HTR-8/SVneo (cell line): ENCODE measurements at places on chromosomes 7 and 10.
A peak's percentile ranks its signal among the peaks of the same experiment; 100 is the strongest.

- no peak for DNase-seq
These were observed 710.1 kb upstream of the KCND2 start for GRCh38 chr7:119562839-119563238.

DNA sequence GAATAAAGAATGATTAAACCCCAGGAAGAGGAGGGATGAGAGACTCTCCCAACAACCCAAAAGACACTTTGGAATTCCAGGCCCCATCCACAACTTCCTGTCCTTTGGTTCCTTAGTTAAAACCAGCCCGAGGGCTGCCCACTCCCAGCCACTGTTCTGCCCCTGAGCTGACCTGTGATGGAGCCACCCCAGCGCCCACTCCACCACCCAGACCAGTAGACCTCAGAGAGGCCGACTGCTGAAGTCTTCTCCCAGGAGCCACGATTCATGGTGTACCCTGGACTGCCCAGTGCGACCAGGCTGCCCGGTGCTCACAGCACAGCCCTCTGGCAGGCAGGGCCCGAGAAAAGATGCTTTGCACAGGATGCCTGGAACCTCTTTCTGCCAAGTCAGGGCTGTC, 6.7 kb downstream of the VSTM4 start:
- no peak for DNase-seq

DNA sequence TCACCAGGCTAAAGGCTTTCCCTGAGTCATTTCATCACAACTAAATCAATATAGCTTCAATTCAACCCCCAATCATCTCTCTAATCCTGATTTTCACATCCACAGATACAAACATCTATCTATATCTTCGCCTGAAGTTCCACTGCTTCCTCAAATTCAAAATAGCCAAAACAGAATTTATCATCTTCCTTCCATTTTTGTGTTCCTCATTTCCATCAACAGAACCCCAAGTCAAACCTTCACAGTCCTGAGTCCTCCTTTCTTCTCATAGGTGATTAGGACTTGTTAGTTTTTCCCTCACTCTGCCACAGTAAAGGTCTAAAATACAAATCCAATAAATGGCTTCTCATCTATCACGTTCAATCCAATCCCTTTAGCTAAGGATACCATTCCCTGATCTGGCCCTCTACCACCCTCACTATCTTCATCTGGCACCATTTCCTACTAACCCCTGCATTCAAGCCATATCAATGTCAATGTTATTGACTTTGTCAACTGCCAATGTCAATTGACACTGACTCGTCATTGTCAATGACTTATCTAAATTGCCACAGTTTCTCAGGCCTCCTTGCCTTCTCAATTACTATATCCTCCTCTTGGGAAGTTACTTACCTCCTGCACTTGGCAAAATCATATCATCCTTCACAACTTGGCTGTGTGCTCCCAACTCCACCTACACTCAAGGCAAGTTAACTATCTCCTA, 2.6 kb downstream of the HYCC1 start:
- DNase-seq = no peak

GRCh38 chr10:110192552-110192951, 14.9 kb upstream of the MXI1 start:
- no peak for DNase-seq

DNA sequence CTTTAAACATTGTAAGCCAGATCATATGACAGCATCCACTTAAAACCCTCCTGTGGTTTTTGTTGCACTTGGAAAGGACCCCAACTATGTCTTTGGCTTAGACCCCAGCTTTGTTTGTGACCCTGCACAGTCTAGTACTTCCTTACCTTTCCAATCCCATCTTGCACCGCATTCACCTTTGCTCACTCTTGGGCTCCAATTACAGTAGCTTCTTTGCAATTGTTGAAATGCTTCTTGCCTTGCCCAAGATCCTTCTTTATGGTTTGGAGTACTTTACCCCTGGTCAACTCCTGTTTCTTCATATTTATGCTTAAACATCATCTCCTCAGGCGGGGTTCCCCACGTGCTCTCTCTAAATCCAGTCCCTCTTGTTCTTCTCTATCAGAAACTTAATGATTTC, 162.6 kb downstream of the PTEN start:
- no peak for DNase-seq

DNA sequence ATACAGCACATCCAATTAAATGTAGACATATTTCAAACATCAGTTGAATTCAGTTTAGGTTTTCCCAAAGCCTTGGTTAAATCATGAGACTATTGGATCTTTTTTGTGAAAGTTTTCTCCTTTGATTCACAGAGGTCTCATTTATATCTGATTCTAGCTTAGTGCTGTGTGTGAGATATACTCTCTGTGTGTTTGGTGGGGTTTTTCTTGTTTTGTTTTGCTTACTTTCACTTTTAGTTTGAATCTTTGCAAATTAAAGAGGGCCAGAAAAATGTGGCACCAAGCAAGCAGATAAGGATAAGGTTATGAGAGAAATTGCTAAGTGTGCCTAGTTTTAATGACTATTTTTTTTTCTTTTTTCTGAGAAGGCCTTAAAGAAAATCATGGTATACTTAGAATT, 12.6 kb upstream of the OR6B1 start:
- DNase-seq = no peak

- peak; percentile 73 for DNase-seq
These were observed 1.8 kb downstream of the FRAT2 start for GRCh38 chr10:97332591-97333350.

- DNase-seq = no peak
These were observed 49.6 kb upstream of the PDE1C start for GRCh38 chr7:32119790-32120196.

DNA sequence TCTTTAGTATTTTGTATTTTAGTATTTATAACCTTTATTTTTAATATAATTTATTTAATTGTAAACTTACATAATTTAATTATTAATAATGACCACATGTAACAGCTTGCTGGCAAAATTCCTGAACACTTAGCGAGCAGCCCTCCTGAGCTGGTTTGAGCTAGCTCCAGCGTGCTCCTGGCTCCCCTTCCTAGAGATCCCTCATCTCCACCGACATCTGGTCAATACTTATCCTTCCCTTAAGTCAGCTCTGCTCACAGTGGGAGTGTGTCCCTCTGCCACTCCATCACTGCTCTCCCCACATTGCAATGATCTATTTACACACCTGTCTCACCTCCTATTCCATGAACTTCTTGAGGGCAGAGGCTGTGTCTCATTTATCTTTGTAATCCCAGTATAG, 20.6 kb upstream of the TBXAS1 start:
- DNase-seq = no peak

DNA sequence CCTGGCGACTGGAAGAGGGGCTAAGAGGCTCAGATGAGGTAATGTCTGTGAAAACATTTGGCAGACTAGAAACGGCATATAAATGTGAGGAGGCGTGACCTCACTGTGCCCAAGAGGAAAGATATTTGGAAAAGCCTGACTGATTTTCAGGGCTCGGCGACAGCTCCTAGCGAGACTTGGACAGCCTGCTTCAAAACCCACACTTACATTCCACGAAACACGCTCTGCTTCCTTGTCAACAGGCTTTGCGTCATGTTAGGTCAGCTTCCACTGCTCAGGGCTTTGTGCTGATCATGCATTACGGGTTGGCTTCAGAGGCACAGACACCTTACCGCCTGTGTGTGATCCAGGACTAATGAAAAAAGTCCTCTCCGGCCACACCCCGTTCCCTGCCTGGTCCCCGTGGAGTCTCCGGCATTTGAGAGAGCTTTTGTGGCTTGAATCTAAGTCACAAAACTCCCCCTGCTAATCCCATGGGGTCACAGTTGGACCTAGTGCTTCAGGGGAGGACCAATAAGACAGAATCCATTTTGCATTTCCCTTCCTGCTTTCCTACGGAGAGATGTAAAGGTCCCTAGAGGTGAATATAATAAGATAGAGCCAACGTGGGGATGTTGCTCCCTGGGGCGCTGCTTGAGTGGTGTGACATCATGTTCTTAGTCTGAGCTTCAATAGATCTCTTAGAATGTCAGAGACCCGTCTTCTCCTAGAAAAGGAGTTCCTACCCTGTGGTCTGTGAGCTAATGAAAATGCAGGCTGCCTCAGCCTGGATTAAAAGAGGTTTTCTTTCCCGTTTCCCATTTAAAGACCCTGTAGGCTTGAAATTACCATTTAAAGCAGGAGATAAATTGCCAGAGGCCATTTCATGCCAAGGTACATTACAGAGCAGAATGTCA, 25.5 kb downstream of the FGFBP3 start:
- DNase-seq = no peak

DNA sequence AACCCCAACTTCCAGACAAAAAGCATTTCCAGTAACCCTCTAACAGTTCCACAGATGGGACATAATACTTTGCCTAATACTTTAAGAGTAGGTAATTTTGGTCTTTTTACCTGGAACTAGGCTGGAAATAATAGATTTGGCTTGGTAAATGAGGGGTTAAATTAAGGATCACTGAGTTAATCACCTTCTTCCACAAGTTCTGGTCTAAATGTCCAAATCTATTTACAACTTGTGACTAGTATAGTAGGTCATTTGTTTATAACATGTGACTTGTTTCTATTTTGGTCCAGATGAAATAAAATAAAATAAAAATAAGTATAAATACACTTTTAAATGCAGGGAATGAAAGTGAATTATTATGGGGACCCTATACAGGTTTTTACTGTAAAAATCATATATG, 80.1 kb downstream of the PRKCQ start:
- no peak for DNase-seq

- DNase-seq = no peak
These were observed 5.6 kb downstream of the GIMAP1 start for GRCh38 chr7:150721970-150722373.

GRCh38 chr7:158488181-158488971, 99.2 kb downstream of the PTPRN2 start:
- DNase-seq = no peak

- DNase-seq = no peak
These were observed 14.1 kb downstream of the CXCL12 start for GRCh38 chr10:44370731-44371248.

DNA sequence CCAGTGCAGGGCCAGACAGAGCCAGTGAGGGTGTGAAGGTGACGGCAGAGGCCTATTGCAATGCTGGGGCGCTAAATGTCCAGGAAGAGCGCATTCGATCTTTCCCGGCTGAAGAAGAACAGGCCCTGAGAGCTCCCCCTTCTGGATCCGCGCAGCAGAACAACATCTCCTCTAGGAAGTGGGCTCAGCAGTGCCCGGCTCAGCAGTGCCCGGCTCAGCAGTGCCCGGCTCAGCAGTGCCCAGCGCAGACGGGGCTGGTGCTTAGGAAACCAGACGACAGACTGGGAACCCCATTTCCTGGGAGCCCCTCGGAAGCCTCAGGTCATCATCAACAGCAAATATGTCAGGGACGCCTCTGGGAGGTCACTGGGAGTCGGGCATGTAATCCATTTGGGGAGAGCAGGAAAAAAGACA, 4.7 kb upstream of the NOS3 start:
- DNase-seq = peak; percentile 33

DNA sequence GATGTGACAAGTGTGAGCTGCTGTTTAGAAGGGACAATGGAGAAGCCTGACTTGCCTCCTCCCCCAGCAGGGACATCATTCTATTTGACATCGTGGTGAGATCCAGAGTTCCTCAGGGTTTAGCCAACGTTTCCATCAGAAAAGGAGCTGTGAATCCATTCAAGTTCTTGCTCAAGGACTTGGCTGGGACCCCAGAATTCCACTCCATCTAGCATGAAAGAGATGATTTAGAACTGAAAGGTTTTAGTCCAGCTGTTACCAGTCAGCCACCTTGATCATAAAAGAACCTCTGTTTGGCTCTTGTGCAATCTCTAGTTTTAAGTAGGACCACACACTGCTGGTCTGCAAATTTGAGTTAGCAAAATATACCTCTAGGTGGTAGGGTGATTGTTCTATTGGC, 337.6 kb downstream of the FRMD4A start:
- DNase-seq = no peak

GRCh38 chr10:129754211-129755050, 209.6 kb downstream of the EBF3 start:
- DNase-seq = no peak

DNA sequence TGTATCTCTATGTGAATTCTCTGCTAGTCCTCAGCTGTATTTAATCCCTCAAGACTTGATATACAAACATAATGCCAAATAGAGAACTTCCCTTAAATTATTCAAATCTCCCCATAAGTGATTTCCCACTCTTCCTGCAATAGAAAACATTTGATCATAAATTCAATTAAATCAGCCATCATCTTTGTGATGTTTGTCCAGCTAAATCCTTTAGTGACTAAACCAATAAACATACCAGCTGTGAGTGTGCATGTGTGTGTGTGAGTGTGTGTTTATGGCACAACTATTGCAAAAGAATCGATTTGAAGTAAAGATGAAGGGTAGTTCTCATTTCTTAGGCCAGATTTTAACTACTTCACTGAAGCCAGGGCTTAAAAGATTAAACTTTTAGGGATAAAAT, 175.5 kb upstream of the FZD1 start:
- DNase-seq = no peak

DNA sequence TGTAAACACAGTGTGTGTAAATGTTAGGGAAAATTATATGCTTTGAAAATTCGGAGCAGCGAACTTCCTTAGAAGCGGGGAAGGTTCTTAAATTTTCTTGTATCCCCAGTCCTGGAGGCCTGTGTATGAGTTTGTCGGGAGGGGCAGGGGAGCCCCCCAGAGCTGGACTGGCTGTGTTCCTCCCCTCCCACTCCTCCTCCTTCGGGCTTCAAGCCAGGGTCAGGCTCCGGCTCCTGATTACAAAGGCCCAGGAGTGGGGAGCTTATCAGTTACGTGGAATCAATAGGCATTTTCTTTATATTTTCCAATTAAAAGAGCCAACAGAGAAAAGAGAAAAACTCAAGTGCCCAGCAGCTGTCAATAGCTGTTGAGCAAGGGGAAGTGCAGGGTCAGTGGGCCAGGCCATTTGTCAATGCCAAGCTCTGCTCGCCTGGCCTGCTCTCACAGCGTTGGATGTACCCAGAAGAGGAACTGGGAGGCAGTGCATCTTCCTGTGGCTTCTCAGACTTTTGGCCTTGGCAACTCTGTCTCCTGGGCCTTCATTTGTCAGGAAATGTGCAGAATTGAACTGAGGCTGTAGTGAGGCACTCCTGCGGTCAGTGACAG, 156.9 kb upstream of the PCBD1 start:
- no peak for DNase-seq

DNA sequence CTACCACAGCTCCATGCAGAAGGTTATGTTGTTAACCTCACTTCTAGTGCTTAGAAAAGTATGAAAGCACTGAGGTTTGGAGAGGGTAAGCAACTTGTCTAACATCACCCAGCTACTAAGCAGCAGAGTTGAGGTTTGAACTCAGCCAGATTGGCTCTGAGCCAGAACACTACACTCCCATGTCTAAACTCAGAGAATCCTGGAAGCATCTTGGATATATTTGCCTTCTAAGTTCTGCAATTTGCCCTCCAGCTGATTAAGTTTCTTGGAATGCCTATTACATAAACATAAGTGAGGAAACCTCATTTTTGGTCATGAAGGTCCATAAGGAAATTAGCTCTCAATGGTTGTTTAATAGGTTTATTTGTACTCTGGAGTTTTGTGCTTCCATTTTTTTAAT, 78.1 kb upstream of the PHYHIPL start:
- no peak for DNase-seq

GRCh38 chr7:116169060-116169459, 41.3 kb upstream of the TES start:
- DNase-seq = no peak

GRCh38 chr7:158073845-158074840, 513.5 kb downstream of the PTPRN2 start:
- no peak for DNase-seq
